ENCODE measurements at places on chromosomes 4 and X.

DNA sequence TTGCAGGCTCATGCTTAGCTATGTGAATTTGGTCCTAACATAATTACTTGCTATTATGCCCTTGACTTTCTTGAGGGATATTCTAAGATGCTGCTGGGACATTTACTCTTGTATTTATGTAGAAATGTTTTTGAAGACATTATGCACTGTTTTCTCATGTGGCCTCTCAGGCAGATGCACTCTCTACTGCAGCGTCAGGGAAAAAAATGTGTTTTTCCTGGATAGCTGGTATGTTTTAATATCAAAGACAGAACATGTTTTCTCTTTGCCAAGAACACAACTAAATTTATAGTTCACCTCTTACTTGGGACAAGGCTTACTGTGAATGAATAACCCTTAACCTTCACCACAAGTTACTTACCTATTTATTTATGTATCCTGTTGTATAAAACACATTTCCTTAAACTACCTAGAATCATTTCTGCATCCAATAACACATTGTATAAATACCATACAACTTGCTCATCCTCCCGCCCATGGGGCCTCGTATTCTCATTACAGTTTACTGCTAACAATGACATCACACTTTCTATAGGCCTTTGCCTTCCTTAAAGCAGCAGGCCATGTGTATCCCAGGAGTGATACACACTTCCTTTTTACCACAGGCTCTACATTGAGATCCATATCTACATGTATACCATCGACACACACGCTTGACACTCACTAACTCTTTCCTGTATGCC lies 178.7 kb downstream of the SLIT2 start:
- DNase-seq, result peak; percentile 42

- no peak for DNase-seq
Observed at GRCh38 chr4:182263562-182263961, 20.4 kb downstream of the TENM3 start.

DNA sequence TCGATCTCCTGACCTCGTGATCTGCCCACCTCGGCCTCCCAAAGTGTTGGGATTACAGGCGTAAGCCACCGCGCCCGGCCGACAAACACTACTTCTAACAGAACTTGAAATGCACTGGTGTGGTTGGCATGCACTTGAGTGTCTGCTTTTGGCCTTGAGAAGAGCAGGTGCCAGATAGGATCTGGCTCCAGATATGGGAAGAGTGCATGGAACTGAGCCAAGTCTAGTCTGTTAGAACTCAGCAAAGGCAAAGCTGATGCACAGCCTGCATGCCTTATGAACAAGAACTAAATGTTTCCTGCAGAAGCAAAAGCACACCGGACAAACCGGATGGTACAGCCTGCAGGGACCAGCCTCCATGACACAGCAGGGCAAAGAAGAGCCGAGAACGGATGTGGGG lies 35.1 kb upstream of the TBL1X start:
- DNase-seq, result no peak

- peak; percentile 50 for DNase-seq
Observed at GRCh38 chr4:101346351-101347266, 717 bp downstream of the PPP3CA start.

GRCh38 chr4:14095831-14096230 lies 468.3 kb upstream of the BOD1L1 start:
- DNase-seq, result no peak

DNA sequence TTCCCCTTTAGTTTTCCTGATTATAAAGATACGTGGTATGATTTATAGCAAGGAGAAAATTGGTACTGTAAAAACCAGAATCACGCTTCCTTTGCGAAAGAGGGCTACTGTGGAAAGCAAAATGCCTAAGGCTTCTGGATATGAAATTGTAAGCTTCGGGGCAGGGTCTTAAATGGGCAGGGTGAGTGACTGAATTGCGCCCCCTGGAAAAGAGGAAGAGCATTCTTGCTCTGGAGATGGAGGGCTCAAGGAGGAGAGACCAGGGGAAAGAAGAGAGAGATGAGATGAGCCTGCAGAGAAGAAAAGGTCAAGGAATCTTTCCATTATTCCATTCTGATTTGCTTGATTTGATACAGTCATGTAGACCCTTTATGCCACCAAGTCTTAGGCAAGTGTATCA lies 13.1 kb upstream of the ETNPPL start:
- DNase-seq, result no peak

- DNase-seq, result no peak
Observed at GRCh38 chr4:98222306-98222705, 38.9 kb upstream of the RAP1GDS1 start.

DNA sequence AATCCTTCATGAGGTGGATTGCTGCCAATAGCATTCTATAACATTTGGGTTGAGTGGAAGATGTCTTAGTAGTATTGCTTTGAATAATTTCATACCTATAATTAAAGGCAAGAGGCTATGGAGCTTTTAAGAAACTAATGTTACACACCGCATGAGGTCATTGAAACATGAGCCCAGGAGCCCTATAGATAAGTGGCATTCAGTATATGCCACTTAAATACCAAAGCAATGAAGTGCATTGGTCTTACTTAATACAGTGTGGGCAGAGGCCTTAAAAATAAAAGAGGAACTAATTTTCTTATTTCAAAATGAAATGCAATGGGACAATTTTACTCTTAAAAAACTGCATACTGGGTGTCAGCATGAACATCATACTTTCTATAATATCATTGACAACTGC lies 47.5 kb downstream of the SPATA18 start:
- no peak for DNase-seq

GRCh38 chrX:118345045-118345463 lies 852 bp upstream of the WDR44 start:
- no peak for DNase-seq

- DNase-seq, result peak; percentile 6
Observed at GRCh38 chr4:167541286-167541685, 307.0 kb upstream of the SPOCK3 start.

DNA sequence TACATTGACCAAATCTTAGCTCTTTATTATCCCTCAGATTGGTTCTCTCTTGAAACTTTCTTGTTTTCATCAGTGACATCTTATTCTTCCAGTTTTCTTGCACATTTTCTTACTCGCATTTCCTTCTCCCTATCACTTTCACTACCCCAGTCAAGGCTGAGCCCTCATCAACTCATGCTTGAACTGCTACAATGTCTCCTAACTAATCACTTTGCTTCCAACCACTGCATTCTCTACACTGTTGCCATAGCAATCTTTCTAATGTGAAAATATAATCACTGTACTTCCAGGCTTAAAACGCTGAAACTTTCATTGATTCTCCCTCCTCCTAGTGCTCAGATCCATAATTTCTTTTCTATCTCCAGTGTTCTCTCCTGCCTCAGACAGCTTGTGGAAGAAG lies 22.2 kb upstream of the LPAR4 start:
- no peak for DNase-seq

DNA sequence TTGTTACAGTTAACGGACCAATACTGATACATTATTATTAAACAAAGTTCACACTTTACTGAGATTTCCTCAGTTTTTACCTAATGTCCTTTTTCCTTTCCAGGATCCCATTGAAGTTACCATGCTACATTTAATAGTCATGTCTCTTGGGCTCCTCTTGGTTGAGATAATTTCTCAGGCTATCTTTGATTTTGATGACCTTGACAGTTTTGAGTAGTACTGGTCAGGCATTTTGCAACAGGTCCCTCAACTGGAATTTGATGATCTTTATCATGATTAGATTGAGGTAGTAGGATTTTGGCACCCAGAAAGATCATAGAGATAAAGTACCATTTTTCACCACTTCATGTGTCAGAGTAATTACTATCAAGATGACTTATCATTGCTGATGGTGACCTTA lies 53.8 kb downstream of the NDNF start:
- DNase-seq, result no peak

DNA sequence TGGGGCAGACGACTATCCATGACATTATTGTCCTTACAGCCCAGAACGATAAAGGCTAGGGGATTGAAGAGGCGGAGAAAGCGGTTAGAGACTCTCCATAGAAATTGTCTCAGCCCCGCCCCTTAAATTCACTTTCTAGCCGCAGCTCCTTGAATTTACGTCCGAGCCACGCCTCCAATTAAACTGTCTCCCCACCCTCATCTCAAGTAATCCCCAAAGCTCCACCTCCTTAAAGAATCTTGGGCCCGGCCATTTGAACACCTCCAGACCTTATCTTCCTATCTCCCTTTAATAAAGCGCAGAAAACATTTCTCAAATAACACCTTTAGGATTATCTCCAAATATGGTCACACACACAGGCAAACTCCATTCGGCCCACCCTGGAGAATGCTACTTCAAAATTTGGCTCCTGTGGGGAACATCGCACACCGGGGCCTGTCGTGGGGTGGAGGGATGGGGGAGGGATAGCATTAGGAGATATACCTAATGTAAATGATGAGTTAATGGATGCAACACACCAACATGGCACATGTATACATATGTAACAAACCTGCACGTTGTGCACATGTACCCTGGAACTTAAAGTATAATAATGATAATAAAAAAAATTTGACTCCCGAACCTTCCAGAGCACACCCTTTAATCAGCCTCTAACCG lies 7.2 kb upstream of the MAGIX start:
- peak; percentile 81 for DNase-seq

DNA sequence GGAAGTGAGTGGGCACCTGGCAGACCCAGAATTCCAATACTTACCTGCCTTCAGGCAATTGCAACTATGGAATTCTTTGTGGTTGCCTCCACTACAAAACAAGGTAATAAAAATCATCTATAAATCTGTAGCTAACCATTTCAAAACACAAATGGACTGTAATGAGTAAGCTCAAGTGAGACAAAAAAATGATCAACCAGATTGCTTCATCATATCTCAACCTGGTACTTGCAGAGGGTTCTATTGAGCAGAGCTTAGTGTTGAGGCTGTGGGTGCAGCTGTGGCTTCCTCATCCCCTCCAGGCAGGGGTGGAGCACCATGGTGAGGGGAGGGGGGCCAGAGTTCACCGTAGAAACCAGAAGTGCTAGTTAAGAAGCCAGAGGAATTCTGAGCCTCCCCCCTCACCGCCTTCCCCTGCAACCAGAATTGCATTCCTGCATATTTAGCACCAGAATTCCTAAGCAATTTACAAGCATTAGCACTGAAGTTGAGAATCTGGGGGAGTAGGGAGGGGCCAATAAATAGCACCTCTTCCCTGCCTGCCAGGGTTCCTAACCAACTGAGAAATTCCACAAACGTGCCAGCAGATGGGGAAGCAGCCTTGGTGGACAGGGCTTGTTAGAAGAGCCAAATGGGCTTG lies 11.5 kb downstream of the CTAG1A start:
- peak; percentile 28 for DNase-seq

GRCh38 chr4:98564852-98565251 lies 93.6 kb downstream of the TSPAN5 start:
- no peak for DNase-seq

DNA sequence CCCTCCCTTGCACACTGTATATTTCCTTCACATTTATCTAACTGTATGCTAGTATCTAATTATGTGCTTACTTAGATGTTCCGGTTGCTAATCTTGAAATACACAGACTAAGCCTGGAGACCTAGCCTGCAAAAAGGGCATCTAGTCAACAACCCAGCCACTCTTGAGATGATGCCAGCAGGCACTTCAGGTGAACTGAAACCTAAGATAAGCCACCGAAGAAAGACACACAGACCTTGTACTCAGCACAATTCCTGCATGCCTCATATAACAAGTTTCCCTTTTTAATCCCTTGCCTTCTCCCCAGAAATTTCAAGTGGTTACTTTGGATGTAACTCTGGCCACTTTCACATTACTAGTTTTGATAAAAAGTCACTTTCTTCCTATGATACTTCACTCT lies 2506.6 kb downstream of the ARAP2 start:
- DNase-seq, result no peak

DNA sequence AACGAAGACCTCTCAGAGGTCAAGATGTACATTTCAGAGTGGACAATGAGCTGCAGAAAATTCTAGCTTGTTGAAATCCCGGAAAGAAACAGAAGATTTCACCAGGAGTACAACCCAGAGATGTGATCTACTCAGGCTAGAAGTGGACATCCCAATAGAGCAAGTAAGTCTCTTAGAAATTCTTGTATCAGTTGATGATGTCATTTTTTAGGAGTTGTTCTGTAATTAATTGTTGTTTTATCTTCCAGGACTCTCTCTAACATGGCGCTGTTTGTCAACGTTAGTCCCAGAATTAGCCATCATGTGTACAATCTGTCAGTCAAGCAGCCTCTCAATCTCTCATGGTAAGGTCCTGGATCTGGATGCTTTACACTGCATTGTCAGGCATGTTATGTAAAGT lies 174.4 kb downstream of the GRIA3 start:
- no peak for DNase-seq

- no peak for DNase-seq
Observed at GRCh38 chr4:55912249-55912648, 36.5 kb upstream of the CEP135 start.

Measured in foreskin fibroblast (primary cell).